OCI-M1 (cell line): ENCODE measurements at places on chromosomes 6 and 20.
A peak's percentile ranks its signal among the peaks of the same experiment; 100 is the strongest.

DNA sequence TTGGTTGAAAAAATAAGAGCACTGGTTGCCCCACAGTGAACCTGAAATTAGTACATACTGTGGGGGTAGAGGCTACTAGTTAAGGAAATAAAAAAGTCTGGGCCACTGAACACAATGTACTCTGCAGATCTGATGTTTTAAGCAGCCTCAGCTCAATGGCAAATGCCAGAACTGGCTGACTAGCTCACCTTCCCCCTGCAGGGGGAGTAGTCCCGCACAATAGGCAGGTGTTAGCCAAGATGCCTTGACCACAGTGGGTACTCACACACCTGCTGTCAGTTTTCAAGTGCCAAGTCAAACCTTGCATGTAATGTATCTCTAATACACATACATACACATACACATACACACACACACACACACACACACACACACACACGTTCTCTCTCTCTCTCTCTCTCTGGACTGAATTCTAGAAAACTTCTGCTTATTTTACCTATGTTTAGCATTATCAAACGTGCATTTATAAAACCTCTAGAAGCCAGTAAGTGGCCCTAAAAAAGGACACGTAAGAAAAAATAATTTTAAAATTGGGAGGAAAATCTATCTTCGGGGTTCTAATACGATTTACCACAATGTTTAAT, 36.1 kb downstream of the GMDS start:
- DNase-seq, result peak; percentile 59

GRCh38 chr6:5164092-5164491, 79.0 kb downstream of the PPP1R3G start:
- DNase-seq, result no peak

- no peak for DNase-seq
These were observed 12.9 kb downstream of the ITCH start for GRCh38 chr20:34375977-34376430.

DNA sequence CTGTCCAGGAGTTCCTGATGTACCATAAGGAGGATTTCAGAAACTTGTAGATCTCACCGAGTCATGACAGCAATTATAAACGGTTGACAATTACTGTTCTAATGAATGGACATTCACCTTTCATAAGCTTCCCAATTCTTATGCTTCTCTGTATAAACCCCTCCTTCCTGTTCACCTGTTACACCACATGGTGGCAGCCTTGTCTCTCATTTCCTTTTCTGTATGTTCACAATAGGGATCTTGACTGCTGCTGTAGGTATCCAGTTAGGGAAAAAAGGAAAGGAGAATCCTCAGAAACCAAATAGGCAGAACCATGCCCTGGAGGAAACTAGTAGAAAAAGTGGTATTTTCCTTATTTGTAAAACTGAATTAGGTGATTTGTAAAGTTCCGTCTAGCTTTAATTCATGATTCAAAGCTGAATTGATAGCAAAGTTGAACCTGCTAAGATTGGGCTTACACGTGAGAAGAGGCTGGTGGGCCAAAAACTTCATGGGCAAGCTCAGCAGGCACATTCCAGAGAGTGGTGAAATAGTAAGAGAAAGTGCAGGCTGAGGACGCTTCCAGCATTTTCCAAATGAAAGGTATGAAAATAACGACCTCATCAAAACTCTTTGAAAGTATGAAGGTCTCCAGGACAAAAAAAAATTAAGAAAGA, 29.0 kb upstream of the TBPL1 start:
- peak; percentile 87 for DNase-seq

- DNase-seq, result peak; percentile 68
These were observed 167.4 kb upstream of the OLIG3 start for GRCh38 chr6:137661601-137662000.

GRCh38 chr6:10505529-10505928, 15.6 kb upstream of the GCNT2 start:
- DNase-seq, result no peak

DNA sequence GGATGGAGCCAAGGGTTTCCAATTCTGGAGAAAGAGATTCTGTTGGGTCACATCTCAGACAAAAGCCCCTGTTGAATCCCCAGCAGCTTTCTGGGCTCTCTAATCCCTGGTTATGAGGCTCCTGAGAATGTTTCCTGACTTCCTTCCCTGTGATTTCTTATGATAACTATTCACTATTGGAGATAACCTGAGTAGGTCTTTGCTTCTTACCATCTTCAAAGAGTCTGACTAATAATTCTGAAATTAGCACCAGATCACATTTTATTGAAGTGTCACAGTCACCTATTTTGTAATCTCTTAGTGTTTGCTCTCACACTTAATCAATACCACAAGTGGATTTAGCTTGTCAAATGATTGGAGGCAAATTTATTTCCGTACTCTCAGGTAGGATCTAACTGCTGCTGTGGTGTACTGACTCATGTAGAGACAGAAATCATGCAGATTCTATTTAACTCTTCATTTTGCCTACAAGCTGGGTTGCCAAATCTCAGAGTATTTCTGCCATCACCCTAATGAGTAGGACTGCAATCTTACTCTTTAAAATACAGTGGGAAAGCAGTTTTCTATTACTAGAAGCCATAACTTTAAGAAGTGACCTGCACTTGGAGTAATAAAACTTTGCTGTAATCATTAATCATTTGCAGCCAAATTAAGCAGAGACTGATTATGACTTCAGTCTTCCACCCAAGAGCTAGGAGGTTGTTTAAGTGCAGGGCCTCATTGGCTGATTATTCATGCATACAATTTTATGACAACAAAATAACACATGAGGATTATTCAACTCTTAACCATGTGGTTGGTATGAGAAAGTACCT, 422.1 kb downstream of the EPM2A start:
- DNase-seq, result no peak

- DNase-seq, result no peak
These were observed 13.2 kb upstream of the CCM2L start for GRCh38 chr20:31996996-31997395.

- DNase-seq, result no peak
These were observed 25.0 kb upstream of the EMILIN3 start for GRCh38 chr20:41391587-41392001.

GRCh38 chr6:14655201-14656061, 537.9 kb downstream of the CD83 start:
- DNase-seq, result no peak

- DNase-seq, result no peak
These were observed 20.4 kb upstream of the POPDC3 start for GRCh38 chr6:105200133-105200730.

GRCh38 chr20:47187450-47188195, 168.9 kb downstream of the ZMYND8 start:
- no peak for DNase-seq
